Fibroblast of lung (primary cell): ENCODE measurements at places on chromosomes 13 and 19.

DNA sequence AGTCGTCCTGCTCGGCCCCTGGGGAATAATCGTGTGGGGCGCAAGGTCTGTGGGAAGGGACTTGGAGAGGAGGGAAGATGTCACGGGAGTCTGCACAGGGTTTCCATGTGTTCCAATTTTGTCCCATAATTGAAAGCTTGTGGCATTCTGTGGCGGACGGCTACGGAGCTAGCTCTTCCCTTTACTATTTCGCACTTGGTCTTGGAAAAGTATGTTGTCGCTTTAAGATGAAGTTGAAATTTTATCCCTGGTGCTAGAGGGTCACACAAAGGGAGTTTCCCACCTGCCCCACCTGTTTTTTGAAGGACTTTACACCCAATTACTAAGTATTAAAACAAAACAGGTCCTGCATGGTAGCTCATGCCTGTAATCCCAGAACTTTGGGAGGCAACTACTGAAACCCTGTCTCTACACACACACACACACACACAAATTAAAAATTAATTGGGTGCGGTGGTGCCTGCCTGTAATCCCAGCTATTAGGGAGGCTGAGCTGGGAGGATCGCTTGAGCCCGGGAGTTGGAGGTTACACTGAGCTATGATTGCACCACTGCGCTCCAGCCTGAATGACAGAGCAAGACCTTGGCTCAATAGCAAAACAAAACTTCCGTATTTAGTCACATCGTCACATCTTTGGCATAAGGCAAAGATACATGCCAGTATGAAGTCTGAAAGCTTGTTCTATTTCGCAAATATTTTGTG, 967 bp upstream of the TPT1 start:
- DNase-seq = peak; percentile 37

- no peak for DNase-seq
These were observed 28.8 kb upstream of the LRCH1 start for GRCh38 chr13:46523972-46524752.

GRCh38 chr19:29800100-29800825, 11.5 kb upstream of the CCNE1 start:
- no peak for DNase-seq

GRCh38 chr13:26458196-26458749, 99.2 kb upstream of the WASF3 start:
- DNase-seq = no peak

- no peak for DNase-seq
These were observed 14.5 kb upstream of the ZBTB32 start for GRCh38 chr19:35689836-35690235.

- DNase-seq = no peak
These were observed 12.7 kb downstream of the ARHGAP45 start for GRCh38 chr19:1079566-1080111.

- peak; percentile 2 for DNase-seq
These were observed 82.5 kb upstream of the FGF14 start for GRCh38 chr13:102484329-102484728.

DNA sequence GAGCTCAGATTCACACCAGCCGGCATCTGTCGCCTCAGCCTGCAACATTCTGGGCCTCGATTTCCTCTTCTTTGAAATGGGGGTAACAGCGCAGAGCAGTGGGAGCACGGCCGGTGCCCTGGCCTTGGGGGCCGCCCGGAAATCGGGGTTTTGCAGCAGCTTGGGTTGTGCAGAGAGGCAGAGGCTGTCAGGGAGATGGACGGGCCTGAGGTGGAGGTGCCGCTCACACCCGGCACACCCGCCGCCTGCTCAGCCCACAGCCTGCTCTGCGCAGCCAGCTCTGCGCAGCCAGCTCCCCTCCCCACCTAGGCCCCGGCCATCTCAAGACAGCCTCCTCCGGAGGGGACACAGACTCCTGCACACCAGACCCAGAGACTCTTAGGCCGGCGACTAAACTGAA, 10.6 kb downstream of the KLF2 start:
- no peak for DNase-seq
